ENCODE measurements at places on chromosomes 2 and 18.

DNA sequence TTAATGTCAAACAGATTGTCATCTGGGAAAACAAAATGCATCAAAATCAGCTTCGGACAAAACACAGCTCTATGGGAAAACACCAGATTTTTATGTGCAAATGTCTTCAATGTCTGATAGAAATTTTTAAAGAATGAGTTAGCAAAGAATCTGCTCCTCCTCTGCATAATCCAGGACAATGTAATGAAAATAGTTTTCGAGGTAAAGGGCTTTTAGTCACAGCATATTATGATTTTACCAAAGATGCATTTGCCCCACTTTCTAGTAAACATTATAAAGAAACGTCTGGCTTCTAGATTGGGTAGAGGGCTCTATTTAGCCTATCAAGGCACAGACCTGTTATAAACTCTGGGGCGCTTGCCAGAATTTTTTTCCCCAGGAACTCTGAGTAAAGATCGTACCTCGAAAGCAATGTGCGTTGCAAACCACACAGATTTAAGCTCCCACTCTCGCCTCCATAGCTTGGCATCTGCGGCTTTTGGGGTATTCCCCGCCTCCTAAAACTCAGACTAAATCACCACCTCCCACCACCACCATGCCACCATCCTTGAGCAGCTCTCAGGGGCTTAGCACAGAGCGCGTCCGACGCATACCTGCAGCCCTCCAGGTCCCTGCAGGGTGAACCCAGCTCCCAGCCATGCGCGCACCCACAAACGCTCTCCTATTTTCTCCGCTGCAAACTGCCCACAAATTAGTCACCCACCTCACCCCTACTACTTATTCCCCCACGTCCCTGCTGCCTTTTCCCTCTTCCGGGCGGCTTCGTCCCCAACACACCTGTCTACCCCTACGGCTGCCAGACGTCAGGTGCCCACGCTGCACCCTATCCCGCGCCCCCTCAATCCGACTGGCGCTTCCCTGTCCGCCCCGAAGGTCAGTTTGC, 829 bp downstream of the ACVR1C start:
- no peak for DNase-seq

DNA sequence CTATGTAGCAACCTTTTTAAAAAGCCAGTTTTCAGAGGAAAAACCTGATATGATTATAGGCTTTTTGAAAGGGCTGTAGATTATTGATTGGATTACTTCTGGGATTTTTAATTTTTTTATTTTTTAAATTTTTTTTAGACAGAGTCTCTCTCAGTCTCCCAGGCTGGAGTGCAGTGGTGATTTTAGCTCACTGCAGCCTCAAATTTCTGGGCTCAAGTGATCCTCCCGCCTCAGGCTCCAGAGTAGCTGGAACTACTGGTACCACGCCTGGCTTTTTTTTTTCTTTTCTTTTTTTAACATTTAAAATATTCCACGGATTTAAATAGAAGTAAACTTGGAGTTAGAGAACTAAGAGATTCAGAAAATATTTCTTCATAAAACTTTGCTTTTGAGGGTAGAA, 1.2 kb downstream of the MRPL19 start:
- no peak for DNase-seq

- DNase-seq, result no peak
Observed at GRCh38 chr2:22491442-22491841, 893.5 kb upstream of the KLHL29 start.

- DNase-seq, result no peak
Observed at GRCh38 chr18:74215863-74216262, 67.5 kb downstream of the TIMM21 start.

GRCh38 chr2:191065785-191066184, 51.8 kb upstream of the STAT1 start:
- DNase-seq, result no peak

DNA sequence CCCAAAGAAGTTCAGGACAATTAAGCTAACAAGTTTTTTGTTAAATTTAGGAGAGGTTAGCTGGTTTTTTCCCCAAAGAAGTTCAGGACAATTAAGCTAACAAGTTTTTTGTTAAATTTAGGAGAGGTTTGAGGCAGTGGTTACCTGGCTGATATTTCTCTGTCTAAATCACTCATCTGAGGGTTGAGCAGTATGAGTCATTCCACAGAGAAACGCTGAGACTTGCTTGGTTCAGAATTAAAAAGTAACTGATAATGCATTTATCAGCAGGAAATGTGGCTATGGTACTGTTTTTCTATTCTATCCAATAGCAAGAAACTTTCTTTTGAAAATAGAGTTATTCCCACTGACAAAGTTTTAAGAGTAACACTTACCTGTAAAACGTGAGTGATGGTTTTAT, 22.8 kb upstream of the KIDINS220 start:
- DNase-seq, result no peak

- DNase-seq, result no peak
Observed at GRCh38 chr2:72806280-72806945, 19.4 kb downstream of the EXOC6B start.

DNA sequence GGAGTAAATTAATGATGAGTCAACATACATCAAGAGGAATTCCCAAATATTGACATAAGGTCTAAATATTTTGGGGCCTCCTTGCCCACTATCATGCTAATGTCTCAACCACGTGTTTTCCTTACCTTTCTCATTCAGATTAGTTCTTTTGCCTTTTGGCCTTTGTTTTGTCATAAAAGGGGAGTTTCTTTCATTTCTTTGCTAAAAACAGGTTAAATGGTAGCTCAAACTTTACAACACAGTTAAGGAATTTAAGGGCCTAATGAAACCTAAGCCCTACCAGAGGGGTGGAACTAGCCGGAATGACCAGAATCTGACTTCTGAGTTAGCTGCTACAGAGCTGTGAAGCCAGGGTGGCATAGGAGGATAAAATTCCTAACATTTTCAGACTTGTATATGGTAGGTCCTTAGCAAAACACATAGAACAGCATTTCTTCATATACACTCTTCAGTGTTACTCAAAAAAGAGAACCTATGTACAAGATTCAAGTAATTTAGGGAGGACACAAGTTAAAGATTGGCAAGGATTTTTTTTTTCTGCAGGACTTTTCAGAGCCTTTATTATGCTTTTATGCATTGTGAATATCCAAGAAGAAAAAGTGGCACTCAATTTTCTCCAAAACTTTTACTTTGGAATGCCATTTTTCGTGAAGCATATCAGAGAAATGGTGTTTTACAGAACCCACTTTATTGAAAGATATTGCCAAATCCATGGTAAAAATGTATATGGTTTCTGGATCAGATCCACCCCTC, 633.1 kb downstream of the ARHGAP15 start:
- DNase-seq, result no peak

- no peak for DNase-seq
Observed at GRCh38 chr2:173990970-173991819, 26.0 kb upstream of the SP3 start.

GRCh38 chr2:149575277-149575676, 12.3 kb downstream of the MMADHC start:
- no peak for DNase-seq

DNA sequence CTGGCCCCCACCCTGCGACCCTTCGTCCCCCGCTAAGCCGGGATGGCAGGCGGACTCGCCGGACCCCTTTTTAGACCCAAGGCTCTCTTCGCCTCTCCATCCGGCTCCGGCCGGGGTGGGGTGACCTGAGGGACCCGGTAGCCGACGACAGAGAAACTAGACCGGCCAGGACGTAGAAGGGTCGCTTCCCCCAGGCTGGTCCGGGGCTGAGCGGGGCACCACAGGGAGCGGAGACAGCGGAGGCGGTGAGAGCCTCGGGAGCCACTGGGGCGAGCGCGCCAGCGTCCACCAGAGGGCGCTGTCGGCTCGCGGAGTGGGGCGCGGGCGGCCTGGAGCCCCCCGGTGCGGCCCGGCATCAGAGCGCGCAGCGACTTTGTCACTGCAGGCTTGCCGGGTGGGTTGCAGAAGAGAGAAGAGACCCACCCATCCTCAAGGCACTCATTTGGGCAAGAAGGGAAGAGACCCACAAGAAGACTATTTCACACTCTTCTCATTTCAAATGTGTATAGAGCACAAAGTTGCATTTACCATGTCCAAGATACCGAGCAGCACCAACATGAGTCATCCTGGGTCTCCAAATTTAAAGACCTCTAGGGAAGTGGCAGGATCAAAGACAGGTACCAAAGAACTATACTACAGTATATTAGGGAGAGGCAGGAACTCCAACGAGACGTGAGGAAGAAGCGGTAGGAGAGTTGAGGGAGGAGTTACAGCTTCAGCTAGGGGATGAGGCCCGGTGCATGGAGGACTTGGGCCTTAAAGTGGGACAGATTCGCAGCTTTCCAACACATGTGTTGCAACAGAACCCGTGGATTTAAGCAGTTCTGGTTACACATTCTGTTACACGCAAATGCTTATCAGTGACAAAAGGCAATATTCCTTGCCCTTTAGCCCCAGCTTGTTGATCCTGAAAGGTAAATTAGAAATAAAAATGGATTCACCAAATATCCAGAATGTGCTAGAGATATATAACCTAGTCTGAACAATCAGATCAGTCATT, 7.6 kb upstream of the PRKCE start:
- no peak for DNase-seq

- DNase-seq, result no peak
Observed at GRCh38 chr2:39380525-39381150, 56.4 kb downstream of the MAP4K3 start.
